Kidney (tissue), 22 donors: ENCODE measurements at places on chromosomes 6 and 20. TPM values are rescaled to one million over a fixed set of nuclear protein-coding genes. Genes with fewer than 3 reads are reported as not detected.

The CNKSR3 gene
- 13.8 TPM for polyA plus RNA-seq

The FNDC1 gene
- 0.69 TPM for polyA plus RNA-seq

The ZC2HC1B gene
- not detected for polyA plus RNA-seq

The TTK gene
- 0.13 TPM for polyA plus RNA-seq

The SLC35D3 gene
- polyA plus RNA-seq = not detected

The OR2J1 gene
- polyA plus RNA-seq = not detected

The HRH3 gene
- polyA plus RNA-seq = not detected

The GNAS-AS1 gene
- polyA plus RNA-seq = 0.37 TPM

The SLC22A3 gene
- polyA plus RNA-seq = 7.4 TPM

The SNPH gene
- polyA plus RNA-seq = 3.1 TPM

GRCh38 chr6:123527406-123527805 is 109.3 kb downstream of the TRDN start:
- H3K4me1 ChIP-seq = no peaks in the 10 kb centered on the region
- no peaks in the 10 kb centered on the region for H3K27me3 ChIP-seq
- no peak for DNase-seq
- H3K36me3 ChIP-seq = no peaks in the 10 kb centered on the region
- no peak overlapping the region for H3K4me3 ChIP-seq

- H3K4me1 ChIP-seq = no peaks in the 10 kb centered on the region
- no peaks in the 10 kb centered on the region for H3K36me3 ChIP-seq
- H3K27ac ChIP-seq = no peak overlapping the region
- H3K27me3 ChIP-seq = no peaks in the 10 kb centered on the region
- DNase-seq = peak; percentile 67
These were observed 155.7 kb upstream of the JARID2 start for GRCh38 chr6:15090145-15090579.

- no peak overlapping the region for H3K4me3 ChIP-seq
- no peaks in the 10 kb centered on the region for H3K4me1 ChIP-seq
- no peaks in the 10 kb centered on the region for H3K27me3 ChIP-seq
These were observed 129.4 kb upstream of the AFDN start for GRCh38 chr6:167697316-167697715.

DNA sequence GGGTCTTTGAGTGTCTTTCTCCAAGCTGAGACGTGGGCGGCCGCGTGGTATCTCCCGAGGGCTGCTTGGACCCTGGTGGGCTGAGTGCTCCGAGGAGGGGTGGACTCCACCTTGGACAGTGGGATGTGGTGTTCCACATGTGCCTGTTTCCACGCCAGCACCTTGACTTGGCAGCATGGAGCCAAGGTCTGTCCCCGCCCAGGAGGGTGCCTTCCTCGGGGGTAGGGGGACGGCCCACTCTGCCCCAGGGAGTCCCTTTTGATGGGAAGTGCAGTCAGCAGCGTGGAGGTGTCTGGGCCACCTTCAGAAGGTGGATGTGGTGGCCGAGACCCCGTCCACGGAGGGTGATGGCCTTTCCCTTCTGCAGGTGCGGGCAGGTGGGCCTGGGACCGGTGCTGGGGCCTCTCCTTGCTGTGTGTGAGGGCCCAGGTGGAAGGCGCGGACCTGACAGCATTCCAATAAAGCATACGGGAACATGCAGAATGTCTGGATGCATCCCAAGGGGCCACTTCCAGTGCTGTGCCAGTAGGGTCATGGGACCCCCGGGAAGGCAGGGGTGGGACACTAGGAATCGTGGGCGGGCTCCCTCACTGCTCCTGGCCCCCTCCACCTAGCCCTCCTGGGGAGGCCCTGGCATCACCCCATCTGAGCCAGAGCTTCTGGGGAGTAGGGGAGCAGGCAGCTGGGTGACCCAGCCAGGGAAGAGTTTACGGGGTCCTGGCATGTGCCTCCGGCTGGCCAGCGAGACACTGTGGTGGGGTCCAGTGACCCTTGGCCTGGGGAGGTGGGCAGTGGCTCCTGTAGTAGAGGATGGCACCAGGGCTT is 3.5 kb upstream of the COL20A1 start:
- H3K36me3 ChIP-seq = no peaks in the 10 kb centered on the region
- no peaks in the 10 kb centered on the region for H3K4me1 ChIP-seq
- no peak overlapping the region for H3K27ac ChIP-seq
- no peaks in the 10 kb centered on the region for H3K27me3 ChIP-seq

GRCh38 chr6:169131390-169131789 is 122.3 kb downstream of the THBS2 start:
- no peaks in the 10 kb centered on the region for H3K27me3 ChIP-seq
- H3K36me3 ChIP-seq = no peaks in the 10 kb centered on the region
- H3K4me3 ChIP-seq = no peak overlapping the region
- no peak for DNase-seq

DNA sequence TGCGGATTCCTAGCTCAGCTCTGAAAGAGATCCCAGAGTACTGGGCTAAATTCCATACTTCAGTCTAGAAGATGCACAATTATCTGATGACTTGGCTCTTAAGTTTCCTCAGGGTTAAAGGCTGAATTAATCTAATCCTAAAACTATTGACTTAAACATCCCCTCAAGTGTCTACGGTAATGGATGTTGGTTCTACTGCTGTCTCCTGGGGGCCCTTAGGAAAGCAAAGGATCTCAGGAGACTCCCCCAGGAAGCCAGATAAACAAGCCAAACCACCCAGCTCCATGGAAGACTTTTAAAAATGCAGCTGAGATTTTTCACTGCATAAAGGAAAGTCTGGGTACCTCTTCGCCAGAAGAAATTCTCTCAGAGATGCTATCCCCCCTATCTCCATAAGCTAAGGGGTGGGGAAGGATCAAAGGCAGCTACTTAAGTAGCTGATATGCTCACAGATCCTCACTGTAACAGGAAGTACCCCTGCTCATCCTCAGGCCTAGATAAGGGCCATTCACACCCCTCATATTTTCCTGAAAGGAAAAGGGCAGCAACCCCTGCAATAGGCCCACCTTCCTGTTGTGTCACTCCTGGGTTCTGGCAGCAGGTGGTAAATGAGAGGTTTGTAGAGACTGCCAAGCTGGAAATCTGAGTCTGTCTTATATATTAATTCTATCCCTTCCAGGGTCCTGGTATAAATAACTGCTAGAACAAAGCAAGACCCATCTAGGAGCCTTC is 9.3 kb downstream of the NDRG3 start:
- H3K27me3 ChIP-seq = no peaks in the 10 kb centered on the region
- no peaks in the 10 kb centered on the region for H3K36me3 ChIP-seq
- no peaks in the 10 kb centered on the region for H3K4me1 ChIP-seq

DNA sequence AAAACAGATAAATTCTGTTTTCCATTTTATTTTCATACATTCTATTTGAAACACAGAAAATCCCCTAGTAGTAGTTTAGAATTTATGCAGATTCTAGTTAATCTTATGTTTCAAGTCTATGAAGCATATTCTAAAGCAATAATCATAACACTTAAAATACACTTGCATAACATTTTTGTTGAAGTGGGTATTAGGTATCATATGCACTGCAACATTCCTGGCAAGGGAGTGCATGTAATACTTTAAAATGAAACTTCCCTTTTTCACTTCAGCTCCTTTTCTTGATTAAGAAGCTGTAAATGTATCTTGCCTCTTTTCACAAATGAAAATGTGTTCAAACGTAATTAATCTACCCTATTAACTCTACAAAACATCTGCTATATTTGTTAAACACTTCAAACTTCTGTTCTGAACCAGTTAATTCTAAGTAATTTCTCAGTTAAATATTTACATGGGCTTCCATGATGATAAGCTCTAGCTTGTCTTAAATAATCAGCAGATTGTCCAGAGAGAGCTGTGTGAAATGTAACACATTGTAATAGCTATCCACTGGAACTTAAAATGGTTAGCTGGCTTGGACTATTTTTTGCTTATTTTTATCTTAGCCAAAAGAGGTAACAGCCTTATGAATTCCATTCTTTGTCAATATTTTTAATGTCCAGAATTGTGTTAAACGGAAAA is 192.8 kb downstream of the COL19A1 start:
- DNase-seq = no peak
- H3K36me3 ChIP-seq = no peaks in the 10 kb centered on the region
- no peak overlapping the region for H3K27ac ChIP-seq
- no peaks in the 10 kb centered on the region for H3K4me1 ChIP-seq

GRCh38 chr20:62550087-62550632 is 74.4 kb upstream of the GATA5 start:
- no peaks in the 10 kb centered on the region for H3K4me1 ChIP-seq
- H3K36me3 ChIP-seq = no peaks in the 10 kb centered on the region
- peaks cover 4% of the 10 kb centered on the region for H3K27me3 ChIP-seq
- no peak overlapping the region for H3K27ac ChIP-seq
- no peak overlapping the region for H3K4me3 ChIP-seq

GRCh38 chr6:169427856-169428255 is 174.2 kb upstream of the THBS2 start:
- no peaks in the 10 kb centered on the region for H3K4me1 ChIP-seq
- H3K27me3 ChIP-seq = no peaks in the 10 kb centered on the region
- no peak overlapping the region for H3K27ac ChIP-seq
- H3K36me3 ChIP-seq = no peaks in the 10 kb centered on the region

DNA sequence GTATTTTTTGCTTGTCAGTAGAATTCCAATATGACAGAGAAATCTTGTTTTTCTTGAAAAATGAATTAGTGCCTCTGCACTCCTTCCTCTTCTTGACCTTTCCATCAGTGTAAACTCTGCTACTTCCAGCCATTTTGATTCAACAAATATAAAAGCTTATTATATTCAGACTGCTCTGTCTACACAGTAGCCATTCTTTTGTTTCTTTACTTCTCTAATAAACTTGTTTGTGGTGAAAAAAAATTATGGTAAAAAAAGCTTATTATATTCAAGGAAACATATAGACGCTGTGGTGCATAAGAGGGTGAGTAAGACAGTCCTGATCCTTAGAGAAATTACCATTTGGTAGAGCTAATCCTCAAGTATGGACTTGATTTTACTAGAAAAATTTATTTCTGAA is 11.6 kb downstream of the CAGE1 start:
- H3K27ac ChIP-seq = no peak overlapping the region
- H3K4me3 ChIP-seq = no peak overlapping the region
- no peaks in the 10 kb centered on the region for H3K36me3 ChIP-seq
- no peaks in the 10 kb centered on the region for H3K4me1 ChIP-seq
- H3K27me3 ChIP-seq = no peaks in the 10 kb centered on the region

- no peaks in the 10 kb centered on the region for H3K4me1 ChIP-seq
- H3K27ac ChIP-seq = no peak overlapping the region
- no peaks in the 10 kb centered on the region for H3K36me3 ChIP-seq
- no peak overlapping the region for H3K4me3 ChIP-seq
- no peaks in the 10 kb centered on the region for H3K27me3 ChIP-seq
These were observed 36.8 kb upstream of the ME1 start for GRCh38 chr6:83467620-83468036.

GRCh38 chr6:158737710-158738615 is 81.2 kb downstream of the EZR start:
- no peaks in the 10 kb centered on the region for H3K27me3 ChIP-seq
- no peak for DNase-seq
- H3K4me1 ChIP-seq = peaks cover 3% of the 10 kb centered on the region
- no peak overlapping the region for H3K4me3 ChIP-seq

GRCh38 chr6:105075210-105075609 is 104.6 kb downstream of the POPDC3 start:
- no peak overlapping the region for H3K4me3 ChIP-seq
- H3K27me3 ChIP-seq = no peaks in the 10 kb centered on the region
- H3K4me1 ChIP-seq = no peaks in the 10 kb centered on the region
- no peak for DNase-seq
- no peak overlapping the region for H3K27ac ChIP-seq

DNA sequence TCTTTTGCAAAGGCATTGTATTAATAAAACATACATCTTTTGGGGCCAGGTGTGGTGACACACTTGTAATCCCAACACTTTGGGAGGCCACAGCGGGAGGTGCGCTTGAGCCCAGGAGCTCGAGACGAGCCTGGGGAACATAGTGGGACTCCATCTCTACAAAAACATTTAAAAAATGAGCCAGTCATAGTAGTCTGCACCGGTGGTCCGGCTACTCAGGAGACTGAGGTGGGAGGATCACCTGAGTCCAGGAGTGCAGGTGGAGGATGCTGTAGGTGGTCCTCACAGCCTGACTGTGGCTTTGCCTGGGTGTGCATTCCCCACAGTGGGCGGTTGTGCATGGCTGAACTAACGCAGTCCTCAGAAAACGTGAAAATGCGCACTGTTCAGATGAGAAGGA is 162.5 kb downstream of the DLL1 start:
- H3K36me3 ChIP-seq = no peaks in the 10 kb centered on the region
- H3K4me3 ChIP-seq = no peak overlapping the region
- no peaks in the 10 kb centered on the region for H3K27me3 ChIP-seq

GRCh38 chr6:81531869-81532561 is 220.5 kb downstream of the TENT5A start:
- no peak overlapping the region for H3K4me3 ChIP-seq
- no peak for DNase-seq
- H3K4me1 ChIP-seq = no peaks in the 10 kb centered on the region

DNA sequence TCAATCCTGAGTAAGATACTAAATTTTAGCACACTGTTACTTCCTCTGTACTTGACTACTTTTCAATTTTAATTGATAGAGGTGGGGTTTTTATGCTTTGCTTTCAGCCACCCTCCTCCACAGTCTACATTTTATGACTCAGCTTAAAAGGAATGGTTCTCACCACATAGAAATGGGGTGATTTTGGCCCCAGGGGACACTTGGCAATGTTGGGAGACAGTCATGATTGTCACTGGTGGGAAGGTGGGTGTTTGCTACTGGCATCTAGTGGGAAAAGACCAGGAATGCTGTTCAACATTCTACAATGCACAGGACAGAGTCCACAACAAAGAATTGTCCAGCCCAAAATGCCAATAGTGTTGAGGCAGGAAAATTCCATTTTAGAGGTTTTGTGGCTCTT is 71.3 kb downstream of the PCSK2 start:
- H3K36me3 ChIP-seq = no peaks in the 10 kb centered on the region
- no peak overlapping the region for H3K27ac ChIP-seq
- H3K4me1 ChIP-seq = no peaks in the 10 kb centered on the region

- H3K27me3 ChIP-seq = no peaks in the 10 kb centered on the region
- no peak overlapping the region for H3K27ac ChIP-seq
- no peak for DNase-seq
- peak overlapping the region; percentile 84 for H3K4me3 ChIP-seq
- no peaks in the 10 kb centered on the region for H3K36me3 ChIP-seq
- peaks cover 15% of the 10 kb centered on the region for H3K4me1 ChIP-seq
These were observed 1.4 kb downstream of the RPRD1B start for GRCh38 chr20:38034961-38035360.

GRCh38 chr20:45826381-45827019 is 612 bp downstream of the TNNC2 start:
- peaks cover 11% of the 10 kb centered on the region for H3K4me1 ChIP-seq
- H3K27me3 ChIP-seq = peaks cover 8% of the 10 kb centered on the region
- peak; percentile 54 for DNase-seq
- no peak overlapping the region for H3K4me3 ChIP-seq

DNA sequence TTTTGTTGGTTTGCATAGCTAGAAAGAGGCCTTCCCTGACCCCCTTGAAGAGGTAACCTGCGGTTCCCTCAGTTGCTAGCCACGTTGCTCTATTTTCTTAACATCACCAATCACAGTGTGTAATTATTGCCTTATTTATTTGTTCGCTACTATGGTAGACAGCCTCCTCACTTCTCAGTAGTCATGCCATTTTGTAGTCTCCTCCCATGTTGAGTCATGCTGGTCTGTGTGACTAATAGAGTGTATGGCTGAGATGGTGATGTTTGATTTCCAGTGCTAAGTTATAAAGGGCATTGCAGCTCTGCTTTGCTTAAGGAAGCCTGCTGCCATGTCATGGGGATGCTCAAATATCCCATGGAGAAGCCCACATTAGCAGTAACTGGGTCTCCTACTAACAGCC is 236.6 kb upstream of the CHD6 start:
- H3K27me3 ChIP-seq = no peaks in the 10 kb centered on the region
- no peak for DNase-seq
- H3K36me3 ChIP-seq = no peaks in the 10 kb centered on the region
- H3K27ac ChIP-seq = no peak overlapping the region

GRCh38 chr20:21607971-21608725 is 94.3 kb upstream of the NKX2-2 start:
- no peak overlapping the region for H3K27ac ChIP-seq
- H3K27me3 ChIP-seq = no peaks in the 10 kb centered on the region
- no peaks in the 10 kb centered on the region for H3K4me1 ChIP-seq
- H3K36me3 ChIP-seq = no peaks in the 10 kb centered on the region
- H3K4me3 ChIP-seq = no peak overlapping the region
